ENCODE measurements at places on chromosomes 16 and 17.

DNA sequence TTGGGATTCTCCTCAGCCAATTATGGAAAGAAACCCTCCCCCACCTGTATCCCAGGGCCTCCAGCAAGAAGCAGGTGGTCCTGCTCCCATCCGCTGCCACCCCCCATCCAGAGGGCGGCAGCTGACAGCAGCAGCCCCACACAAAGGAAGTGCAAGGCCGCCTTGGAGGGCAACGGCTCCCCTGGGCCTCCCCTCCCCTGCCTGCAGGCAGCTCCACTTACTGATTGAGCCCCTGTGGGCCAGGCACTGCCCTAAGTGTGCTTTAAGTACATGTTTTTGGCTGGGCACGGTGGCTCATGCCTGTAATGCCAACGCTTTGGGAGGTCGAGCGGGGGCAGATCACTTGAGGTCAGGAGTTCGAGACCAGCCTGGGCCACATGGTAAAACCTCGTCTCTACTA, 257.6 kb downstream of the PARN start:
- no peak for DNase-seq

- no peak for DNase-seq
These were observed 16.4 kb downstream of the KCNG4 start for GRCh38 chr16:84223456-84223855.

DNA sequence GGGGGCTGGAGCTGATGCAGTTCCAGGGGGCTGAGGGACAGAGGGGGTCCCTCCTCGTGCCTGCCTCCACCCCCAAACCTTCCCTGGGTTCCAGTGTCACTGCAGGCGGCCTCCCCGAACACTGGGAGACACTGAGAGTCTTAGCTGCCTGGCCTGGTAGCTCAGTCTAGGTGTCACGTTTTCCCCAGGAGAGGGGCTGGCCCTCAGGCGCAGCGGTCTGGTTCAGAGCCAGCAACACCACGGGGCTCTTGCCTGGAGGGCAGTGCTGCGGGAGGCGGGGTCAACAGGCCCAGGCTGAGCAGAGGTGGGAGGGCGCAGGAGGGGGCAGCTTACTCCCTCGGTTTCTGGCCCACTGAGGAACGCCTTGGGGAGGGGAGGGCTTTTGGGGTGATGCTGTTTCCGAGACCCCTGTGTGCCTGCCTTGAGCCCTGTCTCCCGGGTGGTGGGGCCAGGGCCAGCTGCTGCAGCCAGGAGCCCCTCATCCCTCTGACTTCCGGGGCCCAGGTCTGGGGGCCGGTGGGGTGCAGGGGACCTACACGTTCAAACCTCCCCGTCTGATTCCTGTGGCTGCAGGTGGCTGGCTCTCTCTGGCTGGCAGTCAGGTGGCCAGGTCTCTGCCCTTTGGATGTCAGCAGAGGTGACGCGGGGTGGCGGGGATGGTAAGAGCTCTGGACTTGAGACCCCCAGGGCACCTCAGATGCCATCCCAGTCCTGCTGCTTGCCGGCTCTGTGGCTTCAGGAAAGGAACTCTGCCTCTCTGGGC, 89.3 kb upstream of the GSE1 start:
- no peak for DNase-seq

DNA sequence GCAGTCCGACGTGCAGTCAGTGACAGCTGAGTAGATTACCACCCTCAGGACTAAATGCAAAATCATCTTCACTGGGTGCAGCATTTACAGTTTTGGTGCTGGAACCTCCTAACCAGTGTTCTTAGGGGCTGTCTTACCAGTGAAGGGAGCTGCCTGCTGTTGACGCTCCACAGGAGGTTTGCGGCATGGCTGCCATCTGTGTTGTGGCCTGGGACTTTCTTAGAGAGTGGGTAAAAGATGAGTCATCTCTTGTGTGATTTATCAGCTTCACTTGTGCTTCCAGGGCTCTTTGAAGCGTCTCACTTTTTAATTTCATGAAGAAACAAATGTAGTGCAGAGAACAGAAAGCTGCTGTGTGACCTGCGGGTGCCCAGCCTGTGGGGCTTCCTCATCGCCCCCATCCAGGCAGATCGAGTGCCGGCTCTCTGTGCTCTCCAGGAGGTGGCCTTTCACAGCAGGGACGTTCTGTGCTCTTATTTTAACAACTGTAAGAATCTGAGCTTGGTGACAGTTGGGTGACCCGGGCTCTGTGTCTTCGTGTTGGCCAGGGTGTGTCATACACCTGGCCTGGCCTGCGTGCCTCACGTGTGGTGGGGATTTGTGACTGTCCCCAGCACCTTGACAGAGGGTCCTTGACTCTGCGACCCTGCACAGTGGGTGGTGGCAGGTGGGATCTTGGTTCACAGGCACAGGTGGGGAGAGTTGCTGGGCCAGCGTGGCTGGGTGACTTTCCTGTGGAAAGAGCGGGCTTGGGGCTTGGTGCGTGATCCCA, 24.3 kb upstream of the ZNF750 start:
- peak; percentile 58 for DNase-seq

- DNase-seq, result no peak
These were observed 10.9 kb upstream of the ZFHX3 start for GRCh38 chr16:73058616-73059409.

DNA sequence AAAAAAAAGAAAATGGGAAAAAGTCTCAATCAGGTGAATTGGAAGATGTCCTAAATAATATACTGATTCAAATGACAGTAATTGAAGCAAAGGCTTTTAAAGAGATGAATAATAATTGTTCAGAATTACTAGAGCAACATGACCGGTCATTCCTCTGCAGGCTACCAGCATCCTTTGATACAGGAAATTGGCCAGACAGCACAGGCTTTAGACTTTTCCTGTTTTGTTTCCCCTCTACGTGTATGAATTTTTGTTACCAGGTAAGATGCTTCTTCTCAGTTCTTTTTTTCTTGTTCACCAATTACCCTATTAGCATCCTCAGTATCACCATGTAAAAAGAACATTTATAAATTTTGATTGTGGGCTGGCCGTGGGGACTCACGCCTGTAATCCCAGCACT, 77.5 kb downstream of the RPGRIP1L start:
- DNase-seq, result no peak

DNA sequence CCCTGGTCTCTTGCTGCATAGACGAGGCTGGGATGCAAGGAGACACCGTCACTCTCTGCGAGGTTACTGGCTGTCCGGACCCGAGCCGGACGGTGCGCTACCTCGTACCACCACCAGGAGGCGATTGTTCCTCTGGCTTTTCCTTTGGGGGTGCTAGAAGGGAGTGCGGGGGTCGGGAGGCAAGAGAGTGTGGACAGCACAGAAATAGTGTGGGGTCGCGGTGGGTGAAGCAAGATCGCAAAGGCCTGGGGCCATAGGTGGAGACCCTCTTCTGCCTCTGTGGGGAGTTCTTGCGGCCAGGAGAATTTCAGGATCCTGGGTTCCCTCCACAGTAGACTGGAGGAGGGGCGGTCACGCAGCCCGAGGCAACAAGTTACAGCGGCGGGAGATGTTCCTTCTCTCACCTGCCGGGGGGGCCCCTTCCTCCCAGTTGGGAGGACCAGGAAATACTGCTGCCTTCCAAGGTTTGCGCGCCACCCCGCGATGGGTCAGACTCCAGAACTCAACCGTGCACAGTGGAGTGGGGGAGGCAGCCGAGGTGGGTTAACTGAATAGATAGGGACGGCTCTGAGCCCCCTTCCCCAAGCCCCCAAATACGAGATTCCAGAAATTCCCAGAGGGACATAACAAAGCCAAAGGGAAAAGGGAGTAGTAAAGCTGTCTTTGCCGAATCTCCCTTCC, 6.9 kb downstream of the PHOSPHO1 start:
- peak; percentile 60 for DNase-seq

DNA sequence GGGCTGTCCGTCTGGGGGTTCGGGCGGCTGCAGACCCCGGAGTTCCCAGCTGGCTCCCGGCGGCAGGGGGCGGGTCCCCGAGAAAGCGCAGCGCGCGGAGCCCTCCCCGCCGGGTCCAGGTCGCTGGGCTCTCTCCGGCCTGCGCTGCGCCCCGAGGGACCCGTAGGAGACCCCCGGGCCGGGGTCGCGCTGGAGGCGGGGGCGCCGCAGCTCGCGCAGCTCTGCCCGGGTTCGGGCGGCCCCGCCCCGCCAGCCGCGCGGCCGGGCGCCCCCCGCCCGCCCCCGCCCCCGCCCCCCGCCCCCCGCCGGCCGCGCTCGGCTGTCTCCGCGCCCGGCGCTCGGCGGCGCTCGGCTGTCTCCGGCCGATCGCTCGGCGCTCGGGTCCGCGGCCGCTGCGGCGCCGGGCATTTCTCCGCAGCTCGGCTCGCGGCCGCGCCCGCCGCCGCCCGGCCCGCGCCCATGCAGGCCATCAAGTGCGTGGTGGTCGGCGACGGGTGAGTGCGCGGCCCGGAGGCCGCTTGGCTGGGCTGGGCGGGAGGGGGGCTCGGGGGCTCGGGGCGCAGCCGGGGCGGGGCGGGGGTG, at the start of gene RAC3:
Gene RAC3, plus strand, starts transcription at position 376 of the 582 bp plus-strand sequence. Its CDS starts 84 bp downstream, at position 460.
- no peak for DNase-seq
